Trophoblast cell (in vitro differentiated cells and primary cell): ENCODE measurements at places on chromosomes 2 and 18.

GRCh38 chr2:118312969-118313756 is 224.9 kb downstream of the INSIG2 start:
- no peak for DNase-seq

- DNase-seq = no peak
These were observed 125.6 kb downstream of the TMEM18 start for GRCh38 chr2:551621-552020.

GRCh38 chr2:96502891-96503636 is 2.1 kb downstream of the NEURL3 start:
- no peak for DNase-seq

- DNase-seq = no peak
These were observed 29.7 kb upstream of the TXNDC2 start for GRCh38 chr18:9856092-9856491.

DNA sequence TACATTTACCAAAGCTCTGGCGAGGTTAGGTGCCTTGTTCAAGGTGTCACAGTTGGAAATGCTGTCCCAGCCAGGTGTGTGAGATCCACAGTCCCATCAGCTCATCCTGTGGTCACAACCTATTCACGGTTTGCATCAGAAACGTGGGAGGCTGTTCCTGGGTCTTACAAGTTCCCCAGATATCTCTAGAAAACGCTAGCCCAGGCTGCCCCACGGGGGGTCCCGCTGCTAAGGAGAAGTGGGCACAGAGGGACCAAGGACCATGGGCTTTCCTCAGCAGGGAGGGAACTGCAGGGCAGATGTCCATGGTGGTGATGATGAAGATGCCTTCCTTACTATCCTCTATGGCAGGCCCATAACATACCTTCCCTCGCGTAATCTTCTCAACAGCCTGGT is 649 bp downstream of the FECH start:
- DNase-seq = no peak

DNA sequence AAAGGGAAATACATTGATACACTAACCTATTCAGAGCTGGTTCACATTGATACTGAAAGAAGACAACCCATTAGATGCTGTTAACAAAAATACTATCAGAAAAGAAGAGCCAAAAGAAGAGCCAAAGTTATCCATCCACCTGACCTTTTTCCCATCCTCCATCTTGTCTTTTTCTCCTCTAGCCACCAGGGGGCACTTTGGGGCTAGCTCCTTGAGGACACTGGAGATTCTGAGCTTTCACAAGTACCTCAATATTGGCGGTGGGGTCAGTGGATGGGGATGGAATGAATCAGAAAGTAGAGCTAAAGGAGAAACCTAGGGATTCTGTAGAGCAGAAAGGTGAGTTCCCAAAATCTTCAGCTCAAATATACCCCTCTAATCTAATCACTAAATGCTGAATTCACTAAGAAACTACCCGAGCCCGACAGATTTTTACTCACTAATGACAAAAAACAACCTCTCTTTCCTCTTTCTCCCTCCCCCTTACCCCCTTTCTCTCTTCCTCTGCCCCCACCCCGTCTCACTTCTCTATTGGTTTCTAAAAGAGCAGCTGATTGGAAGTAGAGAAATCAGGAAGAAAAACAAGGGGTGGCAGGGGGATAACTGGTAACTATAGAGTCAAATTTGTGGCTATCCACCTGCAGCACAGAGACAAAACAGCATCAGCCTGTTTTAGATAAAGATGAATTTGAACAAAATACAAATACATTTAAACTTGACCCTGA is 203.3 kb downstream of the TCF4 start:
- DNase-seq = no peak

DNA sequence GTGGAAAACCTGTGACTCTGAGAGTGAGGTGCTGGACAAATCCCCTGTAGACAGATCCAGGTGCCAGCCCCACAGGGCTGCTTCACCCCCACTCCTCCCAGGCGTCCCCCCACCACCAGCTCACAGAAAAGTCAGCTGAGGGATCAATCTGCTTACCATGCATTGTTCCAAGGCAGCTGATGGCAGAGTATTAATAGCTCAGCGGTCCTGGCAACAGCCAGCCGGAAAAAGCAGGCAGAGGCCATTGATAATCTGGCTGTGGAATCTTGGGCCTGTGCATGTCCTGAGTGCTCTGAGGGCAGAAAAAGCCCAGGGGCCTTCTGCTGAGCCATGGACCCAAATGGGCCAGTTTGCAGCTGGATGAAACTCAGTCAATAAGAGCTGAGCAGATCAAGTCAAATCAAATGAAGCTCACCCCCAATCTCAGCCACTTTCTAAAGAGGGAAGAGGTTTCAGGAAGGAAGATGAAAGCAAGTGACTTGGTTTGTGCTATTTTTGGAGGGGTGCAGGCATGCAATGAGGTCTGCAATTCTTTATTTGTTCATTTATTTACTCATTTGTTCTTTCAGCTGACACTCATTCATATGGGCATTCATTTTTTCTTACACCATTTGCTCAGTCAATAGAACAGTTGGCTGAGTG is 63.4 kb downstream of the GYPC start:
- DNase-seq = no peak
